ENCODE measurements at places on chromosomes 4 and X.

- no peak for DNase-seq
Observed at GRCh38 chr4:83208371-83209365, 75.9 kb downstream of the COQ2 start.

- no peak for DNase-seq
Observed at GRCh38 chr4:138696771-138697170, 318.8 kb upstream of the NOCT start.

DNA sequence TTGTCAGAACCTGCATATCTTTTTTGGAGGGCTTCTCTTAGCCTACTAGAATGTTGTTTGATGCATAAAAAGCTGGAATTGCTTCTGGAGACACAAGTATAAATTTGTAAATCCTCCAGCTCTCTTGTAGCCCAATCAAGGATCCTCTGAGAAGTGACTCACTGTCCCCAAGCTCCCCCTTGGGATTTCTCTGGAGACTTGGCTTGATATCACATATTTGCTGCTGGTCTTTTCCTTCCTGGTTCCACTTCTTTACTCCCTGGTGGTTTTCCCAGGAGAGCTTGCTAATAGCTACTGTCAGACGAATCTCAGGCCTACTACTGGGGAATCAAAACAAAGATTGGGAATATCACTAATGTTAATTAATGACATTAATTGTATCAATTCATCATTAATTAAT is 173.1 kb downstream of the STK32B start:
- no peak for DNase-seq

DNA sequence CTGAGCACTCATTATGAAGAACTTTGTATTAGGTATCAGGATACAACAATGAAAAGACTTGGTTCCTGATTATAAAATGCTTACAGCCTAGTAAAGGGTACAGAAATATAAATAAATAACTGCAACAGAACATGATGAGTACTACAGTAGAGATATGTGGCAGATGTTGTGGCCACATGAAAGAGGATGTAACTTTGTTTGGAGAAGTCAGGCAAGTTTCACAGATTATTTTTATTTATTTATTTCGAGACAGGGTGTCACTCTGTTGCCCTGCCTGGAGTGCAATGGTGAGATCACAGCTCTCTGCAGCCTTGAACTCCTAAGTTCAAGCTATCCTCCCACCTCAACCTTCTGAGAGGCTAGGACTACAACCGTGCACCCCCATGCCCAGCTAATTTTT is 15.8 kb upstream of the UBE2K start:
- DNase-seq = no peak

- DNase-seq = no peak
Observed at GRCh38 chrX:32530802-32531403, 680.4 kb downstream of the DMD start.

DNA sequence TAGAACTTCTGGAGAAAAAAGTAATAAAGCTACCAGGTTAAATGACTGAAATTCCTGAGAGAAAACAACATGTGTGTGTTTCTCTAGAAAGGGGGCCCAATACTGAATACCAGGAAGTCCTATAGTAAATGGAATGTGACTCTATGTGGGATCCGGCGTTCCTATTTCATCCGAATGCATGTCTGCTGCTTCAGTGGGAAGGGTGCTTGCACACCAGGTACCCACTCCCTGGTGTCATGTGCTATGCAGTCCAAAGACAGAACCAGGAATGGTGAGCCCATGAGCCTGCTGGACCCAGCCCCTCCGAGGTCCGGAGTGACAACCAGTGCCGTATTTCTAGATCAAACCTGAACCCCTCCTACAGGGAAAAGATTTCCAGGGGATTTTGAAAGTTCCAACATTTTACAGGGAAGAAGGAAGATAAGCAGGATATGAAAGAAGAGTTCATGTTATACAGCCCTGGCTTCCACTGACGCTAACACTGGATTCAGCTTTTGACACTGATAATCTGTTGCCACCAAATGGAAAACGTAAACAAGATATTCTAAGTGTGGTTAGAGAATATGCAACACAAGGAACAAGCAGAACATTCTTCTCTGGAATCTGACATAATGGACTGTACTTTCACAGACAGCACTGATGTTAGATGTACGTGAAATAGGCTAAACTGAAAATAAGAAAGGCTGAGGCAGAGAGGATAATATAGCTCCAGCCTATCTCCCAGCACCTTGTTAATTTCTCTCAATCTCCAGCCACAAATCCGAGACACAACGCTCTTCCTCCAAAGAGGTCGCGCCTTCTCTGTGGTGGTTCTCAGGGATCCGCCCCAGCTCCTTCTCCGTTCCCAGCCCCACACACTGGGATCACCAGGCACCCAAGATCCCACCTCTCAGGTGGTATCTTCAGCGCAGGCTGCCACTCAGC is 725 bp upstream of the CXCL1 start:
- DNase-seq = no peak

GRCh38 chrX:118325453-118325852 is 20.5 kb upstream of the WDR44 start:
- no peak for DNase-seq

GRCh38 chr4:103773691-103774231 is 54.0 kb upstream of the TACR3 start:
- no peak for DNase-seq

- no peak for DNase-seq
Observed at GRCh38 chr4:122687531-122688061, 44.9 kb upstream of the BBS12 start.

- no peak for DNase-seq
Observed at GRCh38 chr4:81518762-81519426, 47.2 kb upstream of the RASGEF1B start.

DNA sequence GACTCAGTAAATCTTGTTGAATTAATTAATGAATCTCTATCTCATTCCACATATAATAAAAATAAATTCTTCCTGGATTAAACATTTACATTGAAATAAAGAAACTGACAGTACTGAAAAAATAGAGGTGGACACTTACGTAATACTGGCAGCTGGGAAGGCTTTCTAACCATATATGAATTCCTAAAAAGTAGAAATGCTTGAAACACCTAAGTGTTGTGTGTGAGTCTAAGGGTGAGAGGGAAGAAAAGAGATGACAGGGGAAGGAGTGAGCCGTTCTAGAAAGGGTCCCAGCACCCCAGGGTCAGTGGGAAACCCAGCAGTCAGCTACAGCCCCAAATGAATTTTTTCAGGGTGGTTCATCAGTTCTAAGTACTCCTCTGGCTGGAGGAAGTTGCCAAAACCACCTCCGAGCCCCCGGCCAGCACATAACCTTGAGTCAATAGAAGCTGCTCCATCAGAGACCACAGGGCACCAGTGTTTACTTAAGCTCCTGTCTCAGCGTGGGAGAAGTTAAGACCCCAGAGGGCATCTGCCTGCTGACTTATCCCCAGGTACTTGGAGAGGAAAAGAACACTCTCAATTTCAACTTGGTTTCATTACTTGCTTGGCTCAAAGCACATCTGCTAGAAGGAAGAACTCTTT is 18.3 kb downstream of the GAB3 start:
- peak; percentile 66 for DNase-seq

DNA sequence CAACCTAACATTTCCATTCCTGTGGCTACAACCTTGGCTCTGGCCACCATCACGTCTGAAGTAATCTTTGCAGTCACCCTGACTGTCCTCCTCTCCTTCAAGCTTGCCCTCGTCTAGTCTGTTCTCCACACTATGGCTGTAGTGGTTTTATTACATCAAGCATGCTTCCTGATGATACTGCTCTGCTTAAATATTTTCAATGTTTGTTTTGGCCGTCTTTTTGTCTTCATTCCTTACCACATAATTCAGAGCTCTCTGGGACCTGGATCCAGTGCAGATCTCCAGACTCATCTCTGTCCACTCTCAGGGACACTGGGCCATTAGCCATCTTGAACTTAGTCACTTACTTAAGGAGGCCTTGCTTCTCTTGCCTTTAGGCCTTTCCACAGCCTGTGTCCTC is 27.7 kb upstream of the FREM3 start:
- DNase-seq = no peak

- DNase-seq = no peak
Observed at GRCh38 chr4:41204400-41204978, 9.9 kb downstream of the APBB2 start.

GRCh38 chr4:183941964-183942363 is 36.9 kb downstream of the STOX2 start:
- DNase-seq = no peak

DNA sequence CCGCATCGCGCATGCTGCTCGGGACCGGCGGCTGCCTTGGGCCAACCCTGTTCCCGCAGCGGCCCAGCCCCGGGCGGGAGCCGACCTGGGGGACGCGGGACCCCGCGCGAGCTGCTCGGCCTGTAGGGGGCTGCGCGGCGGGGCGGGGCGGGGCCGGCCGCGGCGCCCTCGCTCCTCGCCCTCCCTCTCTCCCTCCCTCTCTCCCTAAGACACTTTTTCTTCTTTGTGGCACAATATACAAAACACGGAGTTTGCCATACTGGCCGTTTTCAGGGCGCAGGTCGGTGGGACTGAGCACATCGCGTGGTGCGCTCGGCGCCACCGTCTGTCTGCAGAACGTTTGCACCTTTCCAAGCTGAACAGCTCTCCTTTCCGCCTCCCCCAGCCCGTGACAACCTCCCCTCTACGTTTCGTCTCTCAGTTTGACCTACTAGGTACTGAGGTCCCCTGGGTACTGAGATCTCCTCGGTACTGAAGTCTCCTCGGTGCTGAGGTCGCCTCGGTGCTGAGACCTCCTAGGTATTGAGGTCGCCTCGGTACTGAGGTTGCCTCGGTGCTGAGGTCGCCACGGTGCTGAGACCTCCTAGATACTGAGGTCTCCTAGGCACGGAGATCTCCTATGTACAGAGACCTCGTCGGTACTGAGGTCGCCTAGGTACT is 261.1 kb upstream of the PLCXD1 start:
- peak; percentile 22 for DNase-seq

DNA sequence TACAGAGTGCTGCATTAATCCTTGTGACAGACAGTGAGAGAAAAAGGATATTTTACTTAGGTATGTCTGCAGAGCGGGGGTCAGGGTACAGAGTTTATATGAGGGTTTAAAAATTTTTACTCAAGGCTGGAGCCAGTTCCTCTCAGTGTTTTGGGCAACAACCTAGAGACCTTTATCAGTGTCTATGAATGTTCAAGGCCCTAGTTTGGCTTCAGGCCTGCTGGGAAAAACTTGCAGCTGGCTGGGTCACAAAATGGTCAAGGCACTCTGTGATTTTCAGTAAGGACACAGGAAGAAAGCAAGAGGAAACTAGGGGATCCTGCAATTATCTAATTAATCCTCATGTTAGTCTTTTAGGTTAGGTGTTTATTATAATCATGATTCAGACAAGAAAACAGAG is 10.8 kb upstream of the C4orf54 start:
- no peak for DNase-seq

DNA sequence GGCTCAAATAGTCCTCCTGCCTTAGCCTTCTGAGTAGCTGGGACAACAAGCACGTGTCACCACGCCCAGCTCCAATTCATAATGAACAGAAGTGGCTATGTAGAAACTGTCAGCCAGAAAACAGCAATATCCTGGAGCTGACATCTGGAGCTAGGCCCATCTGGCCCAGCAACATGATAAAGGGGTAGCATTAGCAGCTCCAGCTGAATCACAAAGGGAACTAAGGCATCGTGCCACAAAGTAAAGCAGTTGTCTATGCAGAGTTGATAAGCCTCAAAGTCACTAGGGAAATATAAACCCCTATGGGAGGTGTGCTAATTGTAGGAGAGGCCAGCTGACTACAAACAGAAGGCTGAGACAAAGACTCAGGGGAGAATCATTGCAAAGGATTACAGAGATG is 270.5 kb upstream of the GPC4 start:
- no peak for DNase-seq

GRCh38 chr4:75391489-75392166 is 122.6 kb downstream of the RCHY1 start:
- DNase-seq = no peak

DNA sequence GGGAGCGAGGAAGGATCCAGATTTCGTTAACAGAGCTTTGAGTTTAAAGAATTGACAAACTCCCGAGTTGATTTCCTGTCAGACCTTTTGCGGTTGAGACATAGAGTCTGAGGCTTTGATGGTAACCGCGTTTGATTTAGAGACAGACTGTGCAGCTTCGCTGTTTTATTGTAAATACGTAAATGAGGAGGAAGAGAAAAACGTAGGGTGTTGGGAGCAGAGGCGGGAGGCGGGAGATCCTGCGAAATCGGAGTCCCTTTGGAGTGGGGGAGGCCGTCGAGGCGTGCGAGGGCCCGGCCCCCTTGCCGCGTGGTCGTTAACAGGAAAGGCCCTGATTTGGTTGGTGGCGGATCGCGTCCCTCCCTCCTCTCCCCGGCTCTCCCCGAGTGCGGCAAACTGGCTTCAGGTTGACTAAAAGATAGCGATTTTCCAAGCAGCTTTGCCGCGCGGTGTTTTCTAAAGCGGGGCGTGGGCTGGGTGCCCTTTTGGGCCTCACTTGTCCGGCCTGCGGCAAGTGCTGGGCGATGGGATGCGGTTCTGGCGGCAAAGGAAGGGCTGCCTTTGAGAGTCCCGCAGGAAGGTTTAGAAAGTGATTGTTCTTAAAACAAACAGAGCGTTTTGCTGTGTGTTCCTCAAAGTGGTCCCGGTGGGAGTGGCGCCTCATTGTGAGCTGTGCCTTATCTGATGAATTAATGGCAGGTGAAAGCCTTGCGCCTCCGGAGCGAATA is 857 bp downstream of the SCML1 start:
- DNase-seq = no peak

DNA sequence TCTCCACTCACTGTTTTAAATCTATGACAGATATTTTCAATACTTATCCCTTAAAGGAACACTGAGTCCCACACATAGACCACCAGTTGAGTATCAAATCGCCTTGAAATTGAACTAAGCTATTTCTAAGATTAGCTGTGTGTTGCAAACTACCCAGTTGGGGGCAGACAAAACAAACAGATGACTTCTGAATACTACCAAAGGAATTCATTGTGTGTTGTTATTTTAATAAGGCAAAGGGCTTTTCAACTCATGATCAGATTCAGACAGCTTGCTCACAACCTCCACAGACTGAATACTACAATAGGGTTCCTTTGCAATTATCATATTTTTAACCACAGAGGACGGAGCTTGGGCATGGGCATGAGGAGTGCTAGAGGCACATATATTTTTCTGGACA is 283.0 kb upstream of the GPC4 start:
- DNase-seq = no peak

DNA sequence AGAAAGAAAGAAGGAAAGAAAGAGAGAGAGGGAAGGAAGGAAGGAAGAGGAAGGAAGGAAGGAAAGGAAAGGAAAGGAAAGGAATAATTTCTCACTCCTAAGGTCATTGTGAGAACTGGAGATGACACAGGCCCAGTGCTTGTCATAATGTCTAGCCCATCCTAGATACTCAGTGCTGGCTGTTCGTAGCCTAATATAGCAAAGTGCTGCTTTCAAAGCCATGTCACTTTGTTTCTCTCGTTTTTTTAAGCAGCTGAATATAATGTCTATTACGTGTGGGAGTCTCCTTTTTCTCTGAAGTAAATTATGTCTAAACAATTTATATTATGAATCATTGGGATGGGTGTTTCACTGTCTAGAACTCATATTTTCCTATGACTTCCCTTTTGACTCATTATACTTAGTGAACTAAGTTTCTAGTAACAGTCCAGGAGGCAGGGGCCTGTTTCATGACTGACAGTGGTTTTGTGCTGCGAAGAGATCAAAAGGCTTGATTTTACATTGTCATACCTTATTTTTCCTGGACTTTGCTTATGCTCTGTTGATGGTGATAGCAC is 327.0 kb upstream of the ZFP42 start:
- DNase-seq = no peak

Measured in RWPE2 (cell line).